Stimulated activated CD4-positive, alpha-beta T cell treated with anti-CD3 and anti-CD28 coated beads, Interleukin-15, amount 100 ng/mL, for 48 hours (primary cell): ENCODE measurements at places on chromosomes 6 and 20.

GRCh38 chr6:161694995-161695394, 421.1 kb upstream of the AGPAT4 start:
- DNase-seq: no peak

DNA sequence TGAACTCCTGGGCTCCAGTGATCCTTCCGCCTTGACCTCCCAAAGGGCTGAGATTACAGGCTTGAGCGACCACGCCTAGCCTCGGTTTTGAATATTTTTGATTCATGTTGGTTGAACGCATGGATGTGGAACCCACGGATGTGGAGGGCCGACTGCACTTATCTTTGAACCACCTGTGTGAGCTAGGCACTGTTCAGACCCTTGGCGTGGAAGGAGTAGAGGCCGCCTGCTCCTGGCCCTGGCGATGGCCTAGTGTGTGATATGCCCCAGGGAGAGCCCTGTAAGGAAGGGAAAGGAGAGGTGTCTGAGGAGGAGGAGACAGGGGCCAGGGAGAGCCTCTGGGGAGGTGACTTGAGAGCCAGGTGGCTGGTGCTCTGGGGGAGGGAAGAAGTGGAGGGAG, 64.3 kb downstream of the BCAS4 start:
- DNase-seq: no peak

DNA sequence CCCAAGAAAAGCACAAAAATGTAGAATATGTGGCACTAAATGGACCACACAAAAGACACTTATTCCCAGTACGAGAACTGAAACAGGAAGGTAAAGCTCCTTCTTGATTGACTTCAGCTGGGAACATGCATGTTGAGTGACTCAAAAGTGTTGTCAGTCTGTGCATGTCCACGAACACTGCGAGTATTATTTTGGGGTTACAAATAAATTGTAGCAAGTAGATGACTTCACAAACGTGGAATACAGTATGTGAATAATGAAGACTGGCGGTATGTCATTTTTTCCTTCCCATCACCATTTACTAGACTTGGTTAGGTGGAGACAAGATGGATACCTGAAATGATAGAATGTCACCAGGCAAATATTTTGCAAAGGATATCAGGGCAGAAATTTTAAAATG, 45.4 kb downstream of the L3MBTL3 start:
- DNase-seq: no peak

- no peak for DNase-seq
Measured at GRCh38 chr6:125480146-125480545, 178.4 kb upstream of the HDDC2 start.

- DNase-seq: no peak
Measured at GRCh38 chr6:35483893-35484645, 12.8 kb downstream of the TEAD3 start.

DNA sequence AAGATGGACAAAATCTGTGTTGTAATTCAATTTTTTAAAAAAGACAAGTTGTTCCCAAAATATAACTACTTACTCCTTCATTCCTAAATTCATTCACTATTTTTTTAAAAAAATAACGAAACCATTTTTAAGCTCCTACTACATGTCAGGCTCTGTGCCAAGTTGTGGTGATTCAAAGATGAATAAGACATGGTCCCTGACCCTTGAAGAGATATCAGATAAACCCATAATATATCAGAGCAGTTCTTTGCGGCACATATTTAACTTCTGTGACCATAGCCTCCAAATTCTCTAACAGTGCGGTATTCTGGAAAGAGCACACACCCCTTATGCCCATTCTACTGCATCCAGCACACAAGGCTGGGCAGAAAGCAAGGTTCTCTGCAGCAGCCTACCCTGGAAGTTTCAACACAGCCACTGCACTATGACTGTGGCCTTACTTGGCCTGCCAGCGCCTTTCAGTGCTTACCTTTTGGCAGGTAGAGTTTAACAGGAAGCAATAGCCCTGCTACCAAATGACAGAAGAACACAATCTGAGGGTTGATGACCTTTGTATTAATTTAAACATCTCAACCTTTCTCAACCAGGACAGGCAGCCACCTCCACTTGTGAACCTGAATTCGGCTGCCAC, 406.5 kb downstream of the BTBD9 start:
- DNase-seq: no peak
